Activated T-helper 1 cell treated with anti-CD3 and anti-CD28 coated beads, Interleukin-12 subunit alpha, Interleukin-12 subunit beta, Interleukin-2, Interleukin-4 antibody, amounts not matched to agents 30 ng/mL and 10 ng/mL and 1 ng/mL, durations not matched to agents 14 hours and 24 hours and 36 hours (primary cell): ENCODE measurements at places on chromosomes 6 and 20.

DNA sequence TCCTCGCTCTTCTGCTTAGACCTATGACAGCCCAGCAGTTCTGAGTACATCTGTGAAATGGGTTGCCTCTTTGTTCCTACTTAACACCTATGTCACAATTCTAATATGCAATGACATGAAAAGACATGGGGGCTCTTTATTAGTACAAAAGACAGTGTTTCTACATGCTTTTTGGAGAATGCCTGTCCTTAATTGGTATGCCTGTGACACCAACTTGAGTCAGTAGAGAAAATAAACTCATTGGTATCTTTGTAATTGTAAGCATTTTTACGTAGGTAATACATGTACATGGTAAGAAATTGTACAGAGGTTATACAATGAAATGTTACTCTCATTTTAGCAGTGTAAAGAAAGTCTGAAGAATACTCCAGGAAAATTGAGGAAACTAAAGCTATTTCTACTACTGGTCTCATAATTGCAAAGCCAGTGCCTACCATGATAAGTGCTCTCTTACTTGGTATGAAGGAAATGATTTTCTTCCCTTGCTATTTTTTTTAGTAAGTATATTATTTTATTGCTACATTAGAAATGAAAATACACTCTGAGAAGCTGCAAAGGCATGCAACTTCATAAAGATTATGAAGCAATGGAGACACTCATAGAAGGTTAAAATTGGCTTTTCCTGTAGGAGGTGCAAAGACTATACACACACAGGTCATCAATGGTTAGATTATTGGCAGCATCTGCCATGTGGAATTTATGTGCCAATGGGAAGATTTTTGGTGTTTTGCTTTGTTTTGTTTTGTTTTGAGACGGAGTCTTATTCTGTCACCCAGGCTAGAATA is 4.9 kb upstream of the EEF1A1 start:
- DNase-seq: no peak
- peaks cover 9% of the 10 kb centered on the region for H3K27me3 ChIP-seq
- peaks cover 5% of the 10 kb centered on the region for H3K36me3 ChIP-seq
- peaks cover 12% of the 10 kb centered on the region for H3K4me1 ChIP-seq

- H3K27me3 ChIP-seq: no peaks in the 10 kb centered on the region
- peaks cover 5% of the 10 kb centered on the region for H3K4me1 ChIP-seq
- no peak overlapping the region for H3K4me3 ChIP-seq
- H3K36me3 ChIP-seq: no peaks in the 10 kb centered on the region
These were observed 33.3 kb downstream of the GABRR2 start for GRCh38 chr6:89281779-89282246.

- H3K4me3 ChIP-seq: peak overlapping the region; percentile 23
- no peaks in the 10 kb centered on the region for H3K27me3 ChIP-seq
- H3K4me1 ChIP-seq: peaks cover 43% of the 10 kb centered on the region
- peaks cover 18% of the 10 kb centered on the region for H3K36me3 ChIP-seq
- DNase-seq: no peak
These were observed 71.3 kb downstream of the HACE1 start for GRCh38 chr6:104788400-104788799.

- peaks cover 1% of the 10 kb centered on the region for H3K36me3 ChIP-seq
- peaks cover 4% of the 10 kb centered on the region for H3K27me3 ChIP-seq
- no peak for DNase-seq
These were observed 72.2 kb downstream of the CNBD2 start for GRCh38 chr20:36040571-36040970.
